ENCODE measurements at places on chromosomes 12 and 14.

DNA sequence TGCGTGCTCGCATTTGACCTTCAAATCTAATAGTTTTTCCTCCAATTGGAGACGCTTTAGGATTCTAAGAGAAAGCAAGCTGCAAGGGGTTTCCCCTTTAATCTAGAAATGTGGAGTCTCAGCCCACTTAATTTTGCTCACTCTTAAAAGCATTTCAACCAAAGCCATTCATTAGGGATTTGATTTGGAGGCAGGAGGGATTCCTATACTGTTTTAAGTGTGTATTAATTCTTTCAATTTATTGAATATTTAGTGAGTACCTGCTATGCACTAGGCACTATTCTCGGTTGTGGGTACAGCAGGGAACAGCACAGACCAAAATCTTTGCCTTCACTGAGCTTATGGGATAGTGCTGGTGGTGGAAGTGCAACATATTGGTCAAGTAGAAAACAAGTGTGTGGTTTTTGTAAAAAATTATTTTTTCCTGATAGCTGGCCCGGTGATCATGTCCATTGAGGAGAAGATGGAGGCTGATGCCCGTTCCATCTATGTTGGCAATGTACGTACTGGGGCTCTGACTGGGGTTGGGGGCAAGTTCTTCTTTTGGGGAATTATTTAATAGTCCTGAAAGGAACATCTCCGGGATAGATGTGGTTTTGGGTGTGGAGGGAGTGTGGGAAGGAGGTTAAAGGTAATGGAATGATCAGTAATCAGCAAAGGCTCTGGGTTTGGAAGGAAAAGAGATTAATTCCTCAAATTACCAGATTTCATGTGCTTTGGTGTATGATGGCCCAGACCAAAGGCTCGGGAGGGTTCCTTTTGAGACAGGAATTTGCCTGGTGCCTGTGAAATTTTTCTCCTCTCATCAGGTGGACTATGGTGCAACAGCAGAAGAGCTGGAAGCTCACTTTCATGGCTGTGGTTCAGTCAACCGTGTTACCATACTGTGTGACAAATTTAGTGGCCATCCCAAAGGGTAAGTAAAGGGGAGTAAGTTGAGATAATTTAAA is 1.6 kb downstream of the PABPN1 start:
- no peak for DNase-seq

DNA sequence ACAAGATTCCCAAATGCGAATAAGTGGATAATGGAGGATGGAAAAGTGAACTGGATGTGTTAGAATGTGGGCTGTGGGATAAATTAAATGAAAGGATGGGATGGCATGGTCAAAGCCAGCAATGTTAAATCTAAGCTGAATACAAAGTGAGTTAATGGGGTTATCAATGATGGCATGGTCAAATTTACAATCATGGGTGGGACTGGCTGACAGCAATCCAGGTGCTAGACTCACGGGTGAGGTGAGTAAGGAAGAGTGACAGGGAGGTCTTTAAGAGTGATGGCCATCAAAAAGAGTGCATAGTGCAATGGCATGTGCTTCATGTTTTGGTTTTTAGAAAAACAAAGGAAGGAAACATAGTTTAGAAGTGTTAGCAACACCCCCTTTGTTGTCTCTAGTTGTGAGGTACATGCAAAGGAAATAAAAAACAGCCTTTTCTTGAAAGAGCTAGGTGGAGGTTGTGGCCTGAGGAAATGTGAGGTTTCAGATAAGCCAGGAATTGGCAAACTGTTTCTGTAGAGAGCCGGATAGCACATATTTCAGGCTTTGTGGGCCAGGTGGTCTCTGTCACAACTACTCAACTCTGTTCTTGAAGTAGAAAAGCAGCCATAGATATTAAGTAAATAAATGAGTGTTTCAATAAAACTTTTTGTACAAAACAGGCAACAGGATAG is 328.7 kb downstream of the RPL10L start:
- DNase-seq: no peak

DNA sequence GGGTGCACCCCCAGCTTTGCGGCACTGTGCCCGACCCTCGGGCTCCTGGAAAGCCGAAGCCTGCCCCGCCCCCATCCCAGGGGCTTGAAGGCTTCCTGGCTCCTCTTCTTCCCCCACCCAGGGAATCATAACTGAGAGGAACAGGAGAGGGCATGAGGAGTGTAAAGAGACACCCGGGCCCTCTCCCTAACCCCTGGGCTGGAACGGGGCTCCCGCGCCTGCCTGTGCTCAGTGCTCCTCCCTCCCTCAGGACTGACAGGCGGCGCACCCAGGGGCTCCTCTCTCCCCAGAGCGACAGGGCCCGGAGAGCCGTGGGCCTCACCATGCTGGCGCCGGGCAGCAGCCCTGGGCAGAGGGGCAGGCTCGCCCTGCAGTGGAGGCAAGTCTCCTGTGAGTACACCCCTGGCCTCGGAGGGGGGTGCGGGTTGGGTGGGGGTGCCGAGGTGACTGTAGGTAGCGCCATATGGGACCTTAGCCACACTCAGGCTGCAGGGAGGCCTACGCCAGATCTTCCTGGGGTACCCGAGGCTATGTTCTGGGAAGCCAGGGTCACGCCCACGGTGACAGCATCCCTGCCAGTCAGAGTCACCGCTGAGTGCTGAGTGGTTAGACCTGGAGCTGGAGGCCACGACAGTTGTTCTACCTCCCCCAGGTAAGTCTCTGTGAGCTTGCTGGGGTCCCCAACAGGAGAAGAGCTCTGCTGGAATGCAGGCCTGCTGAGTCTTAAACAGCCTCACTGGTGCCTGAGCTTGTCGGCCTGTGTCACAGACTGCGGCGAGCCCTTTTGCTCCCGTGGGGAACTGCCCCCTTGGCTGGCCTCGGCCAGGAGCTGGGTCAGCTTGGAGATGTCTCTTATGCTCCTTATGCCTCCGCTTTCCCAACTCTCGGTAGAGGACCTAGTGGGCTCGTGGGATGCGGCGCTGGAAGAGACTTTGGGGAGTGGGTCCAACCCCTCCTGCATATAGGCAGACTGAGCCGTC is 7.8 kb downstream of the LRTM2 start:
- DNase-seq: no peak

GRCh38 chr12:24754690-24755638 is 193.9 kb downstream of the BCAT1 start:
- DNase-seq: no peak

DNA sequence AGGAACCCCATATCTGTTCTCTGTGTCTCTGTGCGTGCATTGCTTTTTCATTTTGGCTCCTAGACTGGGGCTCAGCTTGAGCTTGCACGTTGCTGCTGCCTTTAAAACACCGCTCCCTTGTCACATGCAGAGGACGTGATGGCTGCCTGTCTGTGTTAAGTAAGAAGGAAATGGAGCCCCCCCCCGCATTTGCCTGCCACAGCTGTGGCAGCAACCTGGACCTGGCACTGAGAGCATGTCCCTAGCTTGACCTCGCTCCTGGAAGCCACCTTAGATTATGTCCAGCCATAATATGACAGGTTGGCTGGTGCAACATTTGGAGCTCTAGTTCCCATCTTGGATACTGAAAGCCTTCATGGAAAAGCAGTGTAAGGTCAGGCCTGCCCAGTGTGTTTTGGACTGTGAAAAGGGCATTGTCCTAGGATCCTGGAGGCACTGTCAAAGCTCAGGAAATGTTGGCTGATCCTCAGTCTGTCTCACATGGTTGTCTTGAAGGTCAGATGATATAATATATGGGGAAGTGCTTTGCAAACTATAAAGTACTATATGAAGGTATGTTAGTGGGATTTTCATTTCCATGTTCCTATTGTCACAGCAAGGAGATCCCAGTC is 73.8 kb downstream of the PRKCH start:
- DNase-seq: no peak

GRCh38 chr14:62031504-62031903 is 269.3 kb downstream of the SNAPC1 start:
- DNase-seq: no peak

DNA sequence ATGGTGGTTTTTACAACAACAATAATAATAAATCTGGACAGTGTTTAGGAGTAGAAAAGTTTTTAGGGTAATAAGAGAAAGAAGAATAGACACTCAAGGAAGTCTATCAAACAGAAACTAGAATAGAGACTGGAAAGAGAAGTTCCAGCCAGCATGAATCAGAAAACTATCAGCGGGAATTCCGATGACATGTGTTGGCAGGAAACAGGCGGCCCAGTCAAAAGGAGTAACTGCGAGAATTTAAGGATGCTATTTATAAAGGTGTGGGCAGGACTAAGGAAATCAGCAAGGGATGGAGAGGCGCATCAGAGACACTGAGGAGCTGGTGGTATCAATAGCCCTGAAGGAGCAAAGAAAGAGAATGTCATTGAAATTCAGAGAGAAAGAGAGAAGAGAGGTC is 89.9 kb downstream of the TBX5 start:
- DNase-seq: no peak

GRCh38 chr12:39905152-39905551 is 200.7 kb downstream of the SLC2A13 start:
- no peak for DNase-seq

All from stimulated activated CD4-positive, alpha-beta T cell treated with anti-CD3 and anti-CD28 coated beads, Interleukin-1b, Interleukin-23, amount 100 ng/mL, for 1 hour (primary cell).